ENCODE measurements at places on chromosomes 3 and 15.

GRCh38 chr15:68498076-68498475 lies 66.1 kb upstream of the ITGA11 start:
- no peak for DNase-seq

DNA sequence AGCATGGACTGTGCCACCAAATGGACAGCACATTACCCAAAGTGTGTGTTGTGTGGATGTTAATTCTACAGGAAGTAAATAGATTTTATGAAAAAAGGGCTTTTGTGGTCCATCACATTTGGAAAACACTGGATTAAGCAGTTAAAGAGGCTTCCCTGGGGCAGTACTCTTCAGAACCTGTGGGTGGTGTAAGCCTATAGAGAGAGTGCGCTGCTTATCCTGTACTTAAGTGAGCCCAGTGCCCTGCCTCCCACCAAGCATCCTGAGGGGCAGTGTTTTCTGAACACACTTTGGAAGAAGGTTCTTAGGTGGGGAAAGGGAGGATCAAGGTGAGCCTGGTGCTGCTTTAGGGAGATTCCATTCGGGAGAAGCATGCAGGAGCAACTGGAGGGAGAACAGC lies 10.9 kb downstream of the TTLL3 start:
- DNase-seq, result no peak

GRCh38 chr3:30605706-30606300 lies 598 bp upstream of the TGFBR2 start:
- no peak for DNase-seq

- no peak for DNase-seq
These were observed 679 bp downstream of the RPL35A start for GRCh38 chr3:197950677-197951061.

- no peak for DNase-seq
These were observed 11.9 kb downstream of the GRM2 start for GRCh38 chr3:51718547-51719409.

GRCh38 chr3:9818666-9819335 lies 8.7 kb downstream of the TTLL3 start:
- DNase-seq, result no peak

DNA sequence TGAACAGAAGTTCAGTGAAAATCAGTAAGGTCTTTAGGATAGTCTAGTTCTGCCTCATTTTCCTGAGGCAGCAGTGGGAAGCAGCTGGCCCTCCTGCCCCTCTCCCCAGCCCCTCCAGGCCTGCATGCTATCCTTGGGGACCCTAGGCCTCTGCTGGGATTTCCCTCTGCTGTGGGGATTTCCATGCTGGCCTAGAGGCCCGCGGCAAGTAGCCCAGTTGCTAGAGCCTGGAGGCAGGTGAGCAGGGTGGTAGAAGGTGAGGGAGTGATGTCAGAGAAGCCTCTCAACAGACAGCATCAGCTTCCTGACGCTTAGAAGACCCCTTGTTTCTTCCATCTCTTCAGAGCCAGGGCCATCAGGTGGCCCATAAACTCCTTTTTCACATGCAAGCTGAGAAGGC lies 305.8 kb upstream of the THBS1 start:
- no peak for DNase-seq

DNA sequence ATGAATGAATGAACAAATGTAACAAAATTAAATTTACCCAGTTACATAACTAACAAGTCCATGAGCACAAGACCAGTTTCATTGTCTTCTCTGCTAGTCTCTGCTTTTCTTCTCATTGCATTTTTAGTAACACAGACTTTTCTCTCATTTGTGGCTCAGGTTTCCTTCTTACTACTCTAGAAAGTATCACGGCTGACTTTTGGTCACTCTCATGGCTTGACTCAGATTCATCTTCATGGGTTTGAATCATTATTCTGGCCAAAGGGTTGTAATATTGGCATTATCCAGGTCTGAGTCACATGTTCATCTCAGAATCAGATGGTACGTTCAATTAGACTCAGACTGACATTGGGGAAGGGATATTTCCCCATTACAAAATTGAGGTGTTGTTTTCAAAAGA lies 121.5 kb upstream of the SATB1 start:
- DNase-seq, result no peak

DNA sequence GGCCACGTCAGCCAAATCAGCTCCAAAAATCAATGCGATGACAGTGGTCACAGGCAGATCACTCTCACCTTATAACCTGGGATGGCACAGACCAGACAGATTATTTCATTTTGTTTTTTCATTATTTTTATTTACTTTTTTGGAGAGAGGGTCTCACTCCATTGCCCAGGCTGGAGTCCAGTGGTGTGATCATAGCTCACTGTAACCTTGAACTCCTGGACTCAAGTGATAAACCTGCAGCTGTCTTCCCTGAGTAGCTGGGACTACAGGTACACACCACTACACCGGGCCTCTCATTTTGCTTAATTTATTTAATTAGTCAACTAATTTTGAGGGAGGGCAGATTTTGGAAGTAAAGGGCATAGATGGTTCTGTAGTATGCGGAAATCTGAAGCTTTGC lies 51.2 kb upstream of the ICE2 start:
- no peak for DNase-seq

GRCh38 chr3:61829722-61830350 lies 268.5 kb downstream of the PTPRG start:
- no peak for DNase-seq

DNA sequence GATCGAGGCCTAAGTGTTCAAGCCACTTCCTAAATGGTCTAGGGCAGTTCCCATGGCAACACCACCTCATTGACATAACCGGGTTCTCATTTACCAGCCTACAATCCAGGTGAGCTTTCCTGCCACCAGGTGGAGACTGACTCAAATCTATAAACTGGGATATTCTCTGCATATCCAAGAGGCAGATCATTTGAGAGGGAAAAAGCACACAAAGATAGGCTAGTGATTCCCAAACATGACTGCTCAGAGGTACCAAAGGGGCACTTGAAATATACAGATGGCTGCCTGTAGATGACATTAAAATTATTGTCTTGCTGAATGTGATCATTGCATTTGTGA lies 141.3 kb upstream of the PROK2 start:
- DNase-seq, result no peak

GRCh38 chr3:16302082-16302631 lies 37.1 kb downstream of the OXNAD1 start:
- no peak for DNase-seq

- no peak for DNase-seq
These were observed 38.6 kb downstream of the BTLA start for GRCh38 chr3:112460519-112461195.

- DNase-seq, result no peak
These were observed 11.5 kb upstream of the TFG start for GRCh38 chr3:100697723-100698285.

GRCh38 chr3:63349583-63350573 lies 71.8 kb downstream of the SYNPR start:
- no peak for DNase-seq

- no peak for DNase-seq
These were observed at the start of gene ALDH1L1 for GRCh38 chr3:126180477-126181397. TSS of gene ALDH1L1 (minus strand) at chr3:126180586. CDS start at chr3:126160979, 19,607 bp downstream.

- DNase-seq, result no peak
These were observed 18.2 kb upstream of the CORO2B start for GRCh38 chr15:68560501-68561113.

DNA sequence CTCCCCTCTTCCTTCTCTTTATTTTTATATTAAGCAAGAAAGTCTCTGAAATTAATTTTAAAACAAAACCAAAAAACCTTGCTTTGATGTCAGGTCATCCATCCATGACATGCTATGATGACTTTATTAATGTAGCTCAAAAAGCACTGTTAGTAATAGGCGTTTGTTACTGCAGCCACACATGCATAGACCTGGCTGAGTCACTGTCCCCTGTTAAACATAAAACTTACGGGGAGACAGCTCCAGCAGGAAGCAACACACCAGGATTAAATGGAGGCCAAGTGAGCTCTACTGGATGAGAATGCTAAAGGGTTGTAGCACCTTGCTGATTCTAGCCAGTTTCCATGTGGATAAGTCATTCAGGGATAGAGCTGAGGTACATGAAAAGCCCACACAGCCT lies 661.1 kb downstream of the MAGI1 start:
- no peak for DNase-seq

- DNase-seq, result no peak
These were observed 304.9 kb downstream of the FGF12 start for GRCh38 chr3:192422321-192422996.

GRCh38 chr3:149480326-149481017 lies 6.0 kb downstream of the TM4SF4 start:
- no peak for DNase-seq

- no peak for DNase-seq
These were observed 122.5 kb downstream of the TBC1D5 start for GRCh38 chr3:17619968-17620367.

GRCh38 chr15:90266061-90266431 lies 574 bp downstream of the NGRN start:
- DNase-seq, result peak; percentile 44

Data from activated naive CD4-positive, alpha-beta T cell (primary cell).